ENCODE measurements at places on chromosomes 5 and 9.
A peak's percentile ranks its signal among the peaks of the same experiment; 100 is the strongest.

DNA sequence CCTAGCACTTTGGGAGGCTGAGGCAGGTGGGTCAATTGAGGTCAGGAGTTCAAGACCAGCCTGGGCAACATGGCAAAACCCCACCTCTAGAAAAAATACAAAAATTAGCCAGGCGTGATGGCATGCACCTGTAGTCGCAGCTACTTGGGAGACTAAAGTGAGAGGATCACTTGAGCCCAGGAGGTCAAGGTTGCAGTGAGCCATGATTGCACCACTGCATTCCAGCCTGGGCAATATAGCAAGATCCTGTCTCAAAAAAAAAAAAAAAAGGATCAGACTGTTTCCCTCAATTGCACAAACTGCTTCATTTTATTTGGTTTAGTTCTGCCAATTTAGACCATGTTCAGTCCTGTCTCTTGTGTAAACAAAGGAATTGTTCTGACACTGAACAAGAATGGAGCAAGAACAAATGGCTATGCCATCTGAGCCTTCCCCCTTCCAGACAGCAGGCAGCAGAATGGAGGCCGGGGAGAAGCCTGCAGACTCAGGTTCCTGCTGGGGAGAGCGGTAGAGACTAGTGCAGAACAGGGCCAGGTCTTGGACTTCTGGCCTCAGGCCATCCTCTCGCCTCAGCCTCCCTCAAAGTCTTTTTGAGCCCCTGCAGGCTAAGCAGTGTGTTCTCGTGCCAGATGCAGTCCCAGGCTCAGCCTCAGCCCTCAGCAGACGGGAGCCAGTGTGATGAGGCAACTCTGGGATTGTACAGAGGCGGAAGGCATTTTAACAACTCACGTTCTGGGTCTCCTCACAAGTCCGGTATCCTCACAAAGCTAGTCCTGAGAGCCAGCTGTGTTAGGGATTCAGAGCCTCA, 18.2 kb downstream of the HNRNPH1 start:
- peak; percentile 71 for DNase-seq

DNA sequence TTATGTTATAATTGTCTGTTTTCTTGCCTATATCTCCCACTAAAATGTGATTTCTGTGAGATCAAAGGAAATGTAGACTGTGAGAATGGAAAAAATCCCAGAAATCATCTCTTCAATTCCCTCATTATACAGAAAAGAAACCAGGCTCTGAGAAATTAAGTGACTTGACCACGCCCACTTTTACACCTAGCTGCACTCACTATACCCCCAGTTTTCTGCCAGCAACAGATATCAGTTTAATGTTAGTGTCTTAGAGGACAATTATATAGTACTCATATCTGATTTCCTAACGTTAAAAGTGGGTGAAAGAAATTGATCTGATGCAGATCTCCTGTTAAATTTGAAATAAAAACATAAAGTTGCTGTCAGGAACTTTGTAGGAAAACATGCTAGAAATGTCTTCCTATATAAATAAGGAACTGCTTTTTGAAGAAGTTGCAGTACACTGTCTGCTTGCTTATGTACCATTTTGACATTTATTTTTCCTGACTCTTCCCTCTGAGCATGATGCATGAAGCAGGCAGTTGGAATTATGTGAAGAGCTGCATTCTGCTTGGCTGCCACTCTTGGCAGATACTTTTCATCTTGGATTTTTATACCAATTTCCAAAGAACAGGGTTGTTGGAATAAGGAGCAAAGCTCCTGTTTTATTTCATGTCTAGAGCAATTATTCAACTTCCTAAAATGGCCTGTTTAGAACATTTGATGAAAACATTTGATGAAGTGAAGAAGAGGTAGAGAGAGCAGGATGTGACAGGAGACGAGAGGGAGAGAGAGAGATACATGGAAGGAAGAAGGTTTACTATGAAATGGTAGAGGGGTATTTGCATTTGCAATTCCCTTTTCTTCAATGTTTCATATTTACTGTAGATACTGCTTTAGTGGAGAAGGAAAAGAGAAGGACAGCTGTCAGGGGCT, 57.3 kb upstream of the RICTOR start:
- no peak for DNase-seq

GRCh38 chr9:113619491-113620376, 156.2 kb downstream of the RGS3 start:
- no peak for DNase-seq

GRCh38 chr5:120052916-120053828, 410.9 kb upstream of the PRR16 start:
- no peak for DNase-seq

DNA sequence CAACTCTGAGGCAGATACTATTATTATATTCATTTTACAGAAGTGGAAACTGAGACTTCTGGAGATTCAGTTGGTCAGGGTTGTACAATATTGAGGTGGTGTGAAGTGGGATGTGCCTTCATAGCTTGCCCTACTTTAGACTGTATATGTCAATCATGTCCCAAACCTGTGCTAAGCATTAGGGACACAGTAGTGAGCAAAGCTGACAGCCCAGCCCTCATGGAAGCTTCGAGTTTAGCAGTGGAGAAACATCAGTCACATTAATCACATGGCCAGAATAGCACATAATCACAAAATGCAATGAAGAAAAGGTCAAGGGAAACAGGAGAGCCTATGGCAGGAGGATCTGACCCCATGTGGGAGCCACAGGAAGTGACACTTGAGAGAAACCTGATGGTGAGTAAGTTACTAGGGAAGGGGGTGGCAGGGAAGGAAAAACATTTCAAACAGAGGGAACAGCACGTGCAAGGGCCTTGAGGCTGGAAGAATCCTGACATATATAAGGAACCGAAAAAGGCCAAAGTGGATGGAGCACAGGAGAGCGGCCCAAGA, 20.5 kb upstream of the RALGPS1 start:
- DNase-seq: no peak

DNA sequence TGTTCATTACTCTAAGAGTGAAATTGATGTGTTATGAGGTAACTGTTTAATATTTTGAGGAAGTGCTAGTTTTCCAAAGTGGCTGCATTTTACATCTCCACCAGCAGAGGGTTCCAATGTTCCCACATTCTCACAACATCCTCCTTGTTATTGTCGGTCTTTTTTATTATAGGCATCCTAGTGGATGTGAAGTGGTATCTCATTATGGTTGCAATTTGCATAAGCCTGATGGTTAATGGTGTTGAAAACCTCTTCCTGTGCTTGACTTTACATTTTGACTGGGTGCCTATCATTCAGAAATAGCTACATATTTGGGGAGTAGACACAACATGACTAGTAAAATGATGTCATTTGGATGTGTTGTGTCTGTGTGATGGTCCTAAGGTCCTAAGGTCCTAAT, 143.6 kb downstream of the MRPS30 start:
- DNase-seq: peak; percentile 12

DNA sequence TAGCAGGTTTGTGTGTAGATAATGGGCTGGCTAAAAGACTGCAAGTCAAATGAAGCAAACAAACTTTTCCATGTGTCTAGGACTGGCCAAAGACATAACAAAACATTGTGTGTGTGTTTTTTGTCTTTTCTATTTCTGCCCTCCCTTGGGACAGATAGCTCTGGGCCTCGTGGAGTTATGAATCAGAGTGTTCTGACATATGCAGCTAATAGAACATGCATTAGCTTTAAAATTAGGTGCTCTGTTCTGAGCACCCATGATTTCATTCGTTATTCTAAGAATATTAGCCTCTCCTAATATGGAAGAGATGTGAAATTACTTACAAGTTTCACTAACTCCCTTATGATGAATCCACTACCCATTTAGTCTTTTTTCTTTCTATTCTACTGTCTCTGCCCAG, 367.3 kb upstream of the PAPPA start:
- peak; percentile 13 for DNase-seq

DNA sequence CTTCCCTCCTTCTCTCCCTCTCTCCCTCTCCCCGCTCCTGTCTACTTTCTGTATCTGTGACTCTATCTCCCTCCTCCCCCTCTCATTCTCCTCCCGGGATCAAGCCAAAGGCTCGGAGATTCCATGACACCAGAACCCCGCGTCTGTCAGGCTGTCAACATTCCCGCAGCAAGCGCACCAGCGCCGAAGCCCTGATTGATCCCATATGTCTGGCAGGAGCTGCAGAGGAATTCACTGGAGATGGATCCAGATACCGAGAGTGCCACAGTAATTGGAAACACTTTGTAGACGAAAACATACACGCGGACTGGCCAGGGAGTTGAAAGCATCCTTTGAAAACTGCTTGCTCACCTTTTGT, 300 bp upstream of the SVEP1 start:
- DNase-seq: peak; percentile 27

GRCh38 chr9:72537671-72538070, 16.3 kb downstream of the TMC1 start:
- peak; percentile 22 for DNase-seq

DNA sequence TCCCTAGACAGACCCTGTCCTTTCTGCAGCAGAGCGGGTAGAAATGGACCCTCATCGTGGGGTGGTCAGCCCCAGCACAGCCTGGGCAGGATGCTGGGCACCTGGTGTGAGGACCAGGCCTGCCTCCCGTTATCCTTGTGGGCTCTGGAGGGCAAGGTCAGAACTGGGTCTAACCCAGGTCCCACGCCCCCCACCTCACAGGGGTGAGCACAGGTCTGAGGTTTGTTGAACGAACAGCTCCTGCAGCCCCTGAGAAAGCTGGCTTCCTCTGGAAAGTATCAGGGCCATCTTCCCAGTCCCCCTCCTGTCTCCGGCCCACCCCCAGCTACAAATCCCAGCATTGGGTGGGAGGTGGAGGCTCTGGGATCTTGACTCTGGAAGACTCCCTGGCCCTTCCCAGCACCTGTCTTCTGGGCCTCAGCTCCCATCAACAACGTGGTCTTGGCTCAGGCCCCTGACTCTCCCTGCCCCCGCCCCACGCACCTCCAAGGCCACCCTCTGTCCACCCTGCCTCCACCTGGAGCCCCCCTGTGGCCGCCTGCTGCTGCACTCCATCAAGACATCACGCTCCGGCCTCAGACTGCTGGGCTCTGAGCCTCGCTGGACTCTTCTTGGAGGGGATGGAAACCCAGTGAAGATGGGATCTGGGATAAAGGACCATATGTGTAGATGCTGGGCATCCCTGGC, 30.1 kb upstream of the CNOT6 start:
- no peak for DNase-seq

DNA sequence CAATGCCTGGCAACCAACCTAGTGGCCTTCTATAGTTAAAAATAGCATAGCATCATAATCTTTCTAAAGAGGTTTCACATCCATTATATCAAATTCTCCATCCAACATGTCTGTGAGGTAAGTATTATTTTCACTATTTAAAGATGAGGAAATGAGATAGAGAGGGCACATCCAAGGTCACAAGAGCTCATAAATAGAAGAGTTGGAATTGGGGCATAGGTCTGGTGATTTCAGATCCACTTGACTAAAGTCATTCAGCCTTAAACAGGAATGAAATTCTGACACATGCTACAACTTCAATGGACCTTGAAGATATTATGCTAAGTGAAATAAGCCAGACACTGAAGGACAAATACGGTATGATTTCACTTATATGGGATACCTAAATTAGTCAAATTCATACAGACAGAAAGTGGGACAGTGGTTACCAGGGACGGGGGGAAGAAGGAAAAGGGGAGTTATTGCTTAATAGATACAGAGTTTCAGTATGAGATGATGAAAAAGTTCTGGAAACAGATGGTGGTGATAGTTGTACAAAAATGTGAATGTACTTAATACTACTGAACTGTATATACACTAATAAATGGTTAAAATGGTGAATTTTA, 259.6 kb upstream of the NR4A3 start:
- DNase-seq: no peak

DNA sequence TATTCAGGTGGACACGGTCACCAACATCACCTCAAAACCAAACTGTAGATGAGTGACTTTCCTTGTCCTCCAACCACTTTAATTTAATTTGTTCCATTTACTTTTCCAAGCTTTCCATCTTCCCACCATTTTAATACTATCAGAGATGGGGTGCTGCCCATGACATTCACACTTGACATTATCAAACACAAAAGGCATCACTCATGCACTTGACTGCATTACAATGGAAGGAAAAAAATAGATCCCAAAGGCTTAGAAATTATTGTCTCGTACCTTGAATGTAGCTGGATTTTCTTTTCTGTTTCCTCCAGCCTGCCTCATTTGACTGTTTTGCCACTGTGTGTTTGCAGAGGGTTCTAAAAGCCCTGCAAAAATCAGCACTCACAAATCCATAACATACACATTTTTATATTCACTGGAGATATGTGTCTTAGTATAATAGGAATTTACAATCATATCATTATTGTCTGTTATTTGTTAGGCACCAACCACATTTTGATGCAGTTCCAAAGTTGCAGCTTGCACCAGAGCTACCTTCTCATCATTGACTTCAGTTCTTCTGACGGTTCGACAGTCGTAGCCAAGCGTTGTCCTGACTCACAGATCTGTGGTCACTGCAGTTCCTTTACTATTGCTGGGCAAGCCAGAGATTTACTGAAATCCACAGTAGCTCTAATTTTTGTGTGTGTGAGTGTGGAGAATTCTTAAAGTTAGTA, 712.3 kb upstream of the WWC1 start:
- DNase-seq: peak; percentile 22

DNA sequence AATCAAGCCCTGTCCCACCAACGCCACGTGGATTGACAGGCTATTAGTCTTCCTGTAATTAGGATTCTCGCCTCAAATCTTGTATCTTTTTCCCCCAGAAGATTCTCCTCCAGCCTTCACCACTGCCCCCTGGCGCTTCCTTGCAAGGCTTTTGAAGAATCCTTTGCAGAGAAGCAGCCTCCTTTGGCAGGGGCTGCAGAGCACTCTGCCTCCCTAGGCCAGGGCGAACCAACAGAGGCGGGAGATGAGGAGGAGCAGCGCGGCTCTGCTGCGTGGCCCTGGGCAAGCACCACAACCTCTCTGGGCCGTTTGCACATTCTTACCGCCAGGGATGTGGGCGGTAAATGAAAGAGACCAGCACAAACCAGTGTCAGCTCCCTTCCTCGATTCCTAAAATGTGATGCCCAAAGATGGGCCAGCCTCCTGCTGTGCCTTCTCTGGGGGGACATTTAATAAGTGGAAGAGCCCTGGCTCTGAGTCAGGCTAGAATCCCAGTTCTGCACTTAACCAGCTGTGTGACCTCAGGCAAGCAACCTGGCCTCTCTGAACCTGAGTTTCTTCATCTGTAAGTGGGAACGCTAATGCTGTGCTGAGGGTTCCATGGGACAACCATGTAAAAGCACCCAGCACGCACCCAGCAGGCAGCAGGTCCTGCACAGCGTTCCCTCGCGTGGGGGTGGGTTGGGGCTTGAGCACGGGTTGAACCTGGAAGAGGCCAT, 128.6 kb downstream of the KCNIP1 start:
- no peak for DNase-seq

DNA sequence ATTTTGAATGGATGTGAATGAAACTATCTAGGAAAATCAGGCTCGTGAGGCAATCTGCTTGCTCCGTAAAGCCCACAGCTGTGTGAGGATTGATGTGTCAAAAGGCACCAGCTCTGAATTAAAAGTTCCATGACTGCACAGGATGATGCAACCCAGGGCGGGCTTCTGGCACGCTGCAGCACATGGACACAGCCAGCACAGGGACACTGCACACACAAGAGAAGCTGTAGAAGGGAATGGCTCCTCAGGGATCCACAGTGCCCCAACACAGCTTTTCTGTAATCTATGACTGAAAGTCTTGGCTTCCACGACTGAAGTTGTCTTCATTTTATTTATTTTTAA, 151.0 kb downstream of the GCNT1 start:
- peak; percentile 81 for DNase-seq

GRCh38 chr9:127295005-127295404, 30.4 kb downstream of the GARNL3 start:
- no peak for DNase-seq
